Progenitor cell of endocrine pancreas (in vitro differentiated cells): ENCODE measurements at places on chromosomes 5 and 9. TPM values are rescaled to one million over a fixed set of nuclear protein-coding genes. Genes with fewer than 3 reads are reported as not detected.

GRCh38 chr9:134626571-134627416 lies 14.8 kb upstream of the COL5A1 start:
- peaks cover 39% of the 10 kb centered on the region for H3K27me3 ChIP-seq
- peaks cover 4% of the 10 kb centered on the region for H3K4me1 ChIP-seq
- H3K36me3 ChIP-seq: no peaks in the 10 kb centered on the region

DNA sequence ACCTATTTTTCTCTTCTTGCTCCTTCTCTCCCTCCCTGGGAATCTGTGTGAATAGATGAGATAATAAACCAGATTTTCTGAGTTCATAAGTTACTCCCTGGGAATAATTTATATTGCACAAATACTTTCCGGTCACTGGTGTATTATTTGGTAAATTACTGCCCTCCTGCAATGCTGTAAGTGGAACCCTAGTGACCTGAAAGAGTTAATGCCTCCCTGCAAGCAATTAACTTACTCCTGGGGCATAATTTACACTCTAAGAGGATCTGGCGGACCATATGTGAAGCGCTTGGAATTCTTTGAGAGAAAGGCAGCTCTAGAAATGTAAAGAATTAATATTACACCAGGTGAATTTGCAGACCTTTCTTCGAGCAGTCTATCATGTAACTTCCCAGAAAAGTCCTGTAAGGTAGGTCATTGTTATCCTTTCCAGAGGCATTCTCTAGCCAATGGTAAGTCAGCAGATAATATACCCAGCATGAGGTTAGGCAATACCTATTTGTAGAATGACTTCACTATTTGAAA lies 7.0 kb upstream of the GDNF start:
- peaks cover 49% of the 10 kb centered on the region for H3K27me3 ChIP-seq
- H3K27ac ChIP-seq: no peak overlapping the region
- H3K4me3 ChIP-seq: no peak overlapping the region
- no peak for DNase-seq
- H3K4me1 ChIP-seq: no peaks in the 10 kb centered on the region

- no peaks in the 10 kb centered on the region for H3K27me3 ChIP-seq
- no peak for DNase-seq
- H3K4me3 ChIP-seq: no peak overlapping the region
- no peak overlapping the region for H3K27ac ChIP-seq
- H3K36me3 ChIP-seq: peaks cover 3% of the 10 kb centered on the region
- no peaks in the 10 kb centered on the region for H3K4me1 ChIP-seq
These were observed 52.7 kb downstream of the RNF145 start for GRCh38 chr5:159156426-159157238.

DNA sequence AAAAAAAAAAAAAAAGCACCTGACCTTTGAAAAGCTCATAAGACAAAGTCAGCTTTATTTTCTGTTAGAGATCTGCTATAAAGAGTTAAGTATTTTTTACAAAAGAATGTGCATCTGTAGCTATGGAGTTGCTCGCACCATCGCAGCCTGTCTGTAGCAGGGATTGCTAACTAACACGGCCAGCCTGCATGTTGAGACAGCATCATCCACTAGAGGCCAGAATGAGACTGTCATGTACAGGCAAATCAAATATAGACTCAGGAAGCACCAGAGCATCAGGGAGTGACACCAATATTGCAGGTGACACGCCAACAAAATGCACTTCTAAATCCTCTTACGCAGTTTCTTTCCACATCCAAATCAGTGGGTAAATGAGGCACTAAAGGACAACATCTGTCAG lies 136.3 kb upstream of the RASEF start:
- H3K4me1 ChIP-seq: peaks cover 15% of the 10 kb centered on the region
- no peak for DNase-seq
- H3K27me3 ChIP-seq: peaks cover 5% of the 10 kb centered on the region
- H3K36me3 ChIP-seq: no peaks in the 10 kb centered on the region

DNA sequence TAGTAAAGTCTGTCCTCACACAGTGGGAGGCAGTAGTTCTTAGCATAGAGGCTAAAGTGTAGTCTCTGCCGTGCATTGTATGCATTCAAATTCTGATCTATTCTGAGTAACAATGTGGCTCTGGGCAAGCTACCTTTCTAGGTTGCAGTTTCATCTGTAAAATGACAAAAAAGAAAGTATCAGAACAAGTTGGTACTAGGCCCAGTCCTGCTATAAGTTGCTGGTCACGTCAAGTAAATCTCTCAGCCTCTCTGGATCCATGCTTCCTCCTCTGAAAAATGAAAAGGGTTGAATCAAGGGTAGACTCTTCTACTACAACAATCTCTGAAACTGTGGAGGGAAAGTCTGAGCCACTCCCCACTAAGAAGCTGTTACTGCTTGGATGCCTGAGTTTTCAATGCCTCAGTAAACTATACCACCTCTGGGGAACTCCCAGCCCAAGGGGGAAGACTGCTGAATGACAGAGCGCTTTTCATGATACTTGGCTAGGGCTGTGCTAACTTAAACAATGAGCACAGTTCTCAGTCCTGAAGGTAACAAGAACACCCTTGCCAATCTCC lies 34.5 kb upstream of the SPARC start:
- H3K27ac ChIP-seq: no peak overlapping the region
- no peaks in the 10 kb centered on the region for H3K36me3 ChIP-seq
- peaks cover 10% of the 10 kb centered on the region for H3K27me3 ChIP-seq
- DNase-seq: no peak

- no peaks in the 10 kb centered on the region for H3K36me3 ChIP-seq
- H3K27me3 ChIP-seq: no peaks in the 10 kb centered on the region
- no peak overlapping the region for H3K27ac ChIP-seq
- peaks cover 1% of the 10 kb centered on the region for H3K4me1 ChIP-seq
These were observed 81.8 kb downstream of the ARRDC3 start for GRCh38 chr5:91301106-91301846.

The PCDHA2 gene
- total RNA-seq: 5.6 and 5.9 TPM in 2 replicates

The SH3TC2 gene
- total RNA-seq: 1.4 and 2.1 TPM in 2 replicates

The C7 gene
- total RNA-seq: 5.7 and 6.1 TPM in 2 replicates
